ENCODE measurements at places on chromosomes 12 and 14.

DNA sequence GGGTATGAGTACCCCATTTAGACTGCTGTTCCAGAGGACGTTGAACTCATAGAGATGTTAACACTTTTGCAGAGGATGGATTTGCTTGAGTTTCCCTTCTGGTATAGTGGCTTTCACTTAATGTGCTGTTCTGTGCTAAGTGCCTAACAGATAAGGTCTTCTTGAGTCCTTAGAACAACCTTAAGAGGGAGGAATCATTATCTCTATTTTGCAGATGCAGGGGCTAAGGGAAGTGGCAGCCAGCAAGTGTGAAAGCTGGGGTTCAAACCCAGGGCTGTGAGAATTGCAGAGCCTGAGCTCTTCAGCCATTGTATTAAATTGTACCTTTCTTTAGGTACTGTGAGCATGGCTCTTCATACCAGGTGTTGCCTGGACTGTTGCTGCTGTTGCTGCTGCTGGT is 122.1 kb upstream of the NRXN3 start:
- DNase-seq: no peak

- DNase-seq: no peak
These were observed 409.1 kb downstream of the AEBP2 start for GRCh38 chr12:19848421-19848820.

DNA sequence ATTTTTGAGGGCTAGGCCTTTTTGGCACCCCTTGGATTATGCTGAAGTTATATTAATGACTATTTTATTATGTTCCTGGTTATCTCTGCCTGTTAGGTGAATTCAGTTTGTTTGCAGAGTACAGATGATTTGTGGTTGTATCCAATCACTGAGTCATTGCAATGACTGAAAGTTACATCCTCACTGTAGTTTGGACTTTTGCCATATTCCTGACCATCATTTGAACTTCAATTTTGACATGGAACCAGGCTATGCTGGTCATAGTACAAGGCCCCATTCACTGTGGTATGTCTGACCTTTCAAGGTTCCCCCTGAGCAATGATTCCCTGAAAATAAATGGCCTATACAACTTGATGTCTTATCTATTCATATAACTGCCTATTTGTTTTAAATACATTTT is 621.0 kb downstream of the CCER1 start:
- DNase-seq: no peak

GRCh38 chr12:93520454-93520853 is 52.0 kb upstream of the SOCS2 start:
- DNase-seq: no peak

DNA sequence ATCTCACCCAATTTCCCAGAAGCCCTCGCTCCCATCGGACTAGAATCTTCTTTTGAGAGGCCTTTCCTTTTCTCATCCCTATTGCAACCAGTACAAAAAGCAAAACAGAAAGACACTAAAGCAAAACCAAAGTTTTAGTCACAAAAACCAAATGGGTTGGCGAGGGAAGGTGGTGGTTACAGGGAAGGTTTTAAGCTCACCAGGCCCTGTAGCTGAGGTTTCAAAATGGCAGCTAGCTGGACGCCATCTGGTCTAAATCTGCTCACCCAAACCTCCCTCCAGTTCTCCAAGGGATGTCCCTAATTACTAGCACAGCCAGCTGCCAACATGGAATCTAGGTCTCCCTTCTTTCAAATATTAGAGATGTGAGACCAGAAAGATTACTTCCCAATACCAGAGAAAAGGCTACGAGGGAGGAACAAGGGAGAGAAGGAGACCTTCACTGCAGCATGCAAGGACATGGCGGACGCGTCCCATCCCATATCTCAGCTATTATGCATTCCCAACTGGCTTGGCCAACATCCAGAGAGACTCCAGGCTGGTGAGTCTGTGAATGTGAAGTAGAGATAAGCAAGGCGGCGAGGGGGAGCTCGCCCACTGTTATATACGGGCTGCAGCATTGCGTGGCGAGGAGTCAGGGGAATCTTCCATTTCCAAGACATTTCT is 70.8 kb downstream of the DPF3 start:
- no peak for DNase-seq

All from stimulated activated CD8-positive, alpha-beta memory T cell treated with anti-CD3 and anti-CD28 coated beads, Interleukin-7, amount 100 ng/mL, for 24 hours (primary cell).